ENCODE measurements at places on chromosomes 1 and 21.

DNA sequence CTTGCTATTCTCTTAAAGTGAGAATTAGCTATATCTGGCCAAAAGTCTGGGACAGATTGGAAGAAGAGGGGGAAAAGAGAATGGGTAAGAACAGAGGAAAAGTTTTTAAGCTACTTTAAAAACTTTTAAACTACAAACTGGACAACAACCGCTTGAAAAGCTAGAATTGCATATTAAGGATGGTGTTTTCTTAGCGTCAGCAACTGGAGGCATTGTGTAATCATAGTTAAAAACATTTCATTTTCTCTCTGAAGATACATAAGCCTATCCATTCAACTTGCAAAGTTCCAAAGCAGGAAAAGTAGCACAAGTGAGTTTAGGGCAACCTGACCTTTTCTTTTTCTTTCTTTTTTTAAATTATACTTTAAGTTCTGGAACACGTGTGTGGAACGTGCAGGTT, 10.9 kb downstream of the PBX1 start:
- DNase-seq: peak; percentile 43

DNA sequence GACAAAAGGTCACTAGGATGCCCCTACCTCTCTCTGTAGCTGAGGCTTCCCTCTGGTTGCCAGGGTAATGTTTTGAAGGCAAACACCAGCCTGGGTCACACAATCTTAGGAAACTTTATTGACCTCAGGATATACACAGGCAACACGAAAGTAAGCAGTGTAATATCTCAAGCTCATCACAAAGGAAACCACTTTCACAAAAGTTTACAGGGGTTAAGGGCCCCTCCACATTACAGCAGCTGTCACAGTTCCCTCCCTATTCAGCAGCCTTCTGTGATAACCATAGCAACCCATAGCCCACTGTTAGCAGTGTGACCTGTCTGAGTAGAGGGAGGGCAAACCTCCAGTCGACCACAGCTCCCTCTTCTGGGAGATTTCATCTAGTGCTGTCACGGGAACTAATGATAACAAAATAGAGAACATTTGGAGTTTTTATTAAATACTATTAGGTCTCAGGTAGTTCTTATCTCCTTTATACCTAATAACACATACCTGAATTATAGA, 149.8 kb downstream of the PTPRC start:
- DNase-seq: peak; percentile 59

DNA sequence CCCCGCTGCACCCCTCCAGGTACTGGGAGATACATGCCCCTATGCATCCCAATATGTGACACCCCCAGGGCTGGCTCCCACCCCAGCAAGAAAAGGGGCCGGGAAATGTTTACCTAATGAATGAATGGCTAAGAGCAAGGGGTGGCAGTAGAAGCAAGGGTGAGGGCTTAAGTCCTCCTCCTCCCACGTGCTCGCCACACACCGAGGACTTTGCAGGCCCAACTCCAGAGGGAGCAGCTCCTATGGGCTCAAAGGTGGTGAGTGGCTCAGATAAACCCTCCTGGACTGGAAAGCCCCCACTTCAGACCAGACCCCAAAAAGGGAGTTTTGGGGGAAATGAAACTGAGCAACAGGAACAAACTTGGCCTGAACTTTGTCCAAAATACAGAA, 11.4 kb downstream of the SLC45A3 start:
- DNase-seq: no peak

GRCh38 chr1:20730690-20731056, 1.8 kb downstream of the SH2D5 start:
- DNase-seq: no peak

GRCh38 chr21:33844104-33844889, 71.3 kb downstream of the ATP5PO start:
- peak; percentile 85 for DNase-seq

GRCh38 chr1:29260531-29260930, 24.2 kb downstream of the PTPRU start:
- DNase-seq: no peak

DNA sequence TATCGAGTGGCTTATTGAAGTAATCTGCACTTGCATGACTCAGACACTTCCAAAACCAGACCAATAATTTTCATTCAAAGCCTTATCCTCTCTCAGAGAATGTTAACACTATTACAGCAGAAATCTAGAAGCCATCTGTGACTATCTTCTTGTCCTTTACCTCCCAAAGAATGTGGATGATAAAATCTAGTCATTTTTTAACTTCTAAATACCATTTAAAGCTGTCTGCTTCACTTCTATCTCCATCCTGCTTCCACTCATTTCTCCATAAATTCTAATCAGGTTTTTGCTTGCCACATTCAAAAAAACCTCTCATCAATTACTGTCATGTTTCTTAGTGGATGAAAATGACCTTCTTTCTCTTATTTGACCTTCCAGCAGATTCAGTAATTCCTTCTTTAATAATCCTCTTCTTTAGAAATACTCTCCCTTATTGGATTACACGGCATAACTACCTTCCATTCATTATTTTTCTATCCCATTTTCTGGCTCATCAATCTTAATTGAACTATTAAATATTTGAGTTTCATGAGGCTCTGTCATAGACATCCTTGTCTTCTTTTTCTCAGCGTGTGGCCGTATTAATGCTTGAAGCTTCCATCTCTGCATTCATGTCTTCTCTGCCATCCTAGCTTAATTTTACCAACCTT, 1999.4 kb downstream of the MRPL39 start:
- DNase-seq: no peak

DNA sequence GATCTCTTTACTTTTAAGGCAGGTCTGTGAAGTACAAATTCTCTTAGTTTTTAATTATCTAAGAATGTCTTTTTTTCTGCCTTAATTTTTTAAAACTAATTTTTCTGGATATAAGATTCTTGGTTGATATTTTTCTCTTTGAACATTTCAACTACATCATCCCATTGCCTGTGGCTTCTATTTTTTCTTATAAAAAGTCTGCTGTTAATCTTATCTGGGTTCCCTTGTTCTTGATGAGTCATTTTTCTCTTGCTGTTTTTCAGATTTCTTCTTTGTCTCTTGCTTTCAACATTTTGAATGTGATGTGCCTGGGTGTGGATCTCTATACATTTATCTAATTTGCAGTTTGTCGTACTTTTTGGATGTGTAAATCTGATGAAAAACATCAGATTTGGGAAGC, 525.2 kb upstream of the PBX1 start:
- DNase-seq: no peak

GRCh38 chr1:160806109-160806665, 10.2 kb downstream of the LY9 start:
- DNase-seq: no peak

- DNase-seq: no peak
Observed at GRCh38 chr1:15762546-15762945, 4.0 kb downstream of the FBLIM1 start.

DNA sequence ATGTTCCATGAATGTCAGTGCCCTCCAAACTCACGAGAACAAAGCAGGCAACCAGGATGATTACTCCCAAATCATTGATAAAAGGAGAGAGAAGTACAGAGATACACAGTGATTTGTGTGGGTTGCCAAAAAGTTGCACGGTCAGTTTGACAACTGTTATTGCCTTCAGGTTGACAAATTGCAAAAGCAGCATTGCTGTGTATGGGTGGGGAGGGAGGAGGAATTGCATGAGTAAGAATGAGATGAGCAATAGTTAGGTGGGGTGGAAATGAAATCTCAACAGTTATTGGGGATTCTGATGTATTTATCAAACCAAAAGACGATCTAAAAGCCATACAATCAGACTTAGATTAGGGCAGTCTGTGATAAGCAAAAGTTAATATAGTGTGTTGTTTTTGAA, 93.7 kb downstream of the NTMT2 start:
- DNase-seq: no peak

DNA sequence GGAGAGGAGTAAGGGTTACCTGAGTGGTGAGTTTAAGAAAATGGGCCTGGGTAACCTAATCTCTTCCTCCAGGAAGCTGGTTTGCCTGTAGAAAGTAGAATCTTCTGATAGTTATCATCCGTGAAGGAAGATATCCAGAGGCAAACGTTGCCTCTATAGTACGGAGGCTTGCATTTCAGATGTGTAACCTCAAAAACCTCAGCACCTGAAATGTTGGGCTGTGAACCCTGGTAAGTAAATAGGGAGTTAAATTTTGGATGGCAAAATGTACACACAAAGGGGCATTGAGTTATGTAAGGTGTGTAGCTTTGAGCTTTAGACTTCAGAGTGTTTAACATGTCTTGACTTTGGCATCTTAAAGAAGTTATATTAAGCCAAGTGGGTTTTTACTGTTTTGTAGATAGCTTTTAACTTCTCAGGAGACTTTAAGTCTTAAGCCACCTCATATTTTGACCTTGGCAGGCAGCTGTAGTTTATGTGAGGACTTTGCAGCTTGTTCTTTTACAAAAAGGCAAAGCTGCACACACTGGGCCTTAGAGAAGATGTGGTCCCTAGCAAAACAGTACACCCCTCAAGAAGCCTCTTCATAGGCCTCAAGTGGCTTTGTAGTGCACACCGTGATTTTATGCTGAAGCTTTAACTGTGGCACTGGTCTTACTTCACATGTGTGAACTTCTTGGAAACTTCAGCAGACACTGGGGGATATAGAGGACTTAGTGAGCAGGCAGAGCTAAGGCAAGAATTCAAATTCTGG, 83.4 kb downstream of the SNRPE start:
- no peak for DNase-seq
